Activated CD8-positive, alpha-beta T cell treated with anti-CD3 and anti-CD28 coated beads for 36 hours (primary cell): ENCODE measurements at places on chromosomes 3 and 15. TPM values are rescaled to one million over a fixed set of nuclear protein-coding genes. Genes with fewer than 3 reads are reported as not detected.

The CELSR3 gene
- 15.8 TPM for total RNA-seq

DNA sequence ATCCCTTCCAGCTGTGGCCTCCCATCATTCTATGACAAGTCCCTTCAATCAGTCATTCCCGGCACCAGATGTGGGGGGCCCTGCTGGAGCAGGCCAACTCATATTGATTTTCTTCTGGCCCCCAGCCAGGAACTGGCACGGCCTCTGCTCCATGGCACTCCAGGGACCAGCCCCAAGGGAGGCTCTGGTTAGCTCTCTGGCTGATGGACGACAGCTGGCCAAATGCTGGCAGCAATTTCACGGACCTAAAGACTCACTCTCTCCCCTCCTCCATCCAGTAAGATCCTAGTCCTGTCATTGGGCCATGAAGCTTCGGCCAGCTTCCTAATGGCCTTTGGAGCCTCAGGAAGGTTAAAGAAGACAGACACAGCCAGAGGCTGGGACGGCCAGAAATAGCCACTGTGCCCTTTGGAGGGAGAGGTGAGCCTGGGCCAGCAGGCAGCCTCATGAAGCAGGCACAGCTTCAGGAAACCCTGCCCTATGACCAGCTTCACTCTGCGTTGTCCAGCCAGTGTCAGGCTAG is 131.0 kb downstream of the MEX3B start:
- DNase-seq: no peak

DNA sequence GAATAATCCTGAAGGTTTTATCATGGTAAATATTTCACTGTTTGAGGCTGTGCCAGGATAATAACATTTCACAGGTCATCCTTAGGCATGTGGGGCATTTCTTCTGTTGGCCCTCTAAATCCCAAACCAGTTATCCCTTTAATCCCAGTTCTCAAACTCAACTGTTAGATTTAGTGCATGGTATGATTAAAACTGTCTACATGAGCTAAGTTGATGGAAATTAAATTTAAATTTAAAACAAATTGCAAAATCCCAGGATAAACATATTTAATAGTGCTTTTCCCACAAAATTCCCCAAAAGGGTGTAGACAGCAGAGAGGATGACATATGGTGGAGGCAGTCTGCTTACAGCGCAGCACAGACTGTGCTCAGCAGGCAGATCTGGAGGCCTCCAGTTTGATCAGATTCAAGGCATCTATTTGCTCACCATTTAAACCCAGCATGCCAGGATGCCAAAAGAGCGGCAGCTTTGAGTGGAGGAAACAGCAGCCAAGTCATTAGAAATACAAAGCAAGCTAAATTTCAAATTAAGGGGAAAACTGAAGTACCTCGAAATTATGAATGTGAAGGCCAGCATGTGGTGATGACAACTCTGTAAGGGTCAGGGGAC is 325.8 kb downstream of the KCNH8 start:
- DNase-seq: no peak

- no peak for DNase-seq
Measured at GRCh38 chr3:22269831-22270230, 518.8 kb upstream of the ZNF385D start.
